Activated naive CD4-positive, alpha-beta T cell treated with anti-CD3 and anti-CD28 coated beads, Interleukin-2, amount 10 ng/mL, durations not matched to agents 5 hours and 36 hours (primary cell): ENCODE measurements at places on chromosomes 7 and 10. TPM values are rescaled to one million over a fixed set of nuclear protein-coding genes. Genes with fewer than 3 reads are reported as not detected.

Gene AP1S1
- total RNA-seq = 32.1 TPM

Gene GSTK1
- total RNA-seq = 386 TPM

Gene PNLIPRP1
- total RNA-seq = not detected

Gene LIPF
- total RNA-seq = not detected
